Stomach (tissue), 19 donors: ENCODE measurements at places on chromosomes 6 and 20. TPM values are rescaled to one million over a fixed set of nuclear protein-coding genes. Genes with fewer than 3 reads are reported as not detected.

DNA sequence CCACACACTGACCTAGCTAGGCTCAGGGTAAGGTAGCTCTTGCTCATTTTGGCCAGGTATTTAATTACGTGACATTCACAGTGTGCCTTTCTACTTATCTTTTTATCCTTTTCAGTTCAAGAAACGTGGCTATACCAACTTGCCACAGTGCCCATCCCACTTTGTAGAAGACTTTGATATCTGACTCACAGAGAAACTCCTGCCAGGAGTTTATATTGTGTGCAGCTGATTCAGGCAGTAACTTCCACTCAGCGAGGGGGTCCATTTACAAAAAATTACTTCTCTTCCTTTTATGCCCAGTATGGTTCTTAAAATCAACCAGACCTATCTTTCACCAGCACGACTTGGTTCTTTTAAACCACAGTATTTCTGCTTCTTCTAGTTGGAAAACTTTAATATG is 75.6 kb downstream of the PRL start:
- DNase-seq = no peak

- no peak for DNase-seq
Measured at GRCh38 chr20:23971310-23971709, 17.3 kb downstream of the GGTLC1 start.

DNA sequence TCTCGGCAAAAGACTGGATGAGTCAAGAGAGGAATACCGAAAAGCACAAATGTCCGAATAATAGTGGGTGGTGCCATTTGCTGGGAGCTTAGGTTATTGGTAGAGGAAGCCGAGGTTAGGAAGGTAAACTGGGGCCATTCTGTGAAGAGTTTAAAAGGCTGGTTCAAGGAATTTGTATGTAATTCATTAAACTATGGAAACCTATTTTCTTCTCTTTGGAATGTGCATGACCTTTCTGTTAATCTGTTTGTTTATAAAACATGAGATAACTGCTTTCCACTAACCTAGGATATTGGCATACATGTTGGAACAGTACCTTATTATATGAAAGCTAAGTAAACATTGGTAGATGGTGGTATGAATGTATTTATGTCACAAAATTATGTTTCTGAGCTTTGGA is 71.8 kb downstream of the LCA5 start:
- no peak for DNase-seq

- peak; percentile 16 for DNase-seq
Measured at GRCh38 chr20:25316506-25317190, 68.8 kb downstream of the PYGB start.

DNA sequence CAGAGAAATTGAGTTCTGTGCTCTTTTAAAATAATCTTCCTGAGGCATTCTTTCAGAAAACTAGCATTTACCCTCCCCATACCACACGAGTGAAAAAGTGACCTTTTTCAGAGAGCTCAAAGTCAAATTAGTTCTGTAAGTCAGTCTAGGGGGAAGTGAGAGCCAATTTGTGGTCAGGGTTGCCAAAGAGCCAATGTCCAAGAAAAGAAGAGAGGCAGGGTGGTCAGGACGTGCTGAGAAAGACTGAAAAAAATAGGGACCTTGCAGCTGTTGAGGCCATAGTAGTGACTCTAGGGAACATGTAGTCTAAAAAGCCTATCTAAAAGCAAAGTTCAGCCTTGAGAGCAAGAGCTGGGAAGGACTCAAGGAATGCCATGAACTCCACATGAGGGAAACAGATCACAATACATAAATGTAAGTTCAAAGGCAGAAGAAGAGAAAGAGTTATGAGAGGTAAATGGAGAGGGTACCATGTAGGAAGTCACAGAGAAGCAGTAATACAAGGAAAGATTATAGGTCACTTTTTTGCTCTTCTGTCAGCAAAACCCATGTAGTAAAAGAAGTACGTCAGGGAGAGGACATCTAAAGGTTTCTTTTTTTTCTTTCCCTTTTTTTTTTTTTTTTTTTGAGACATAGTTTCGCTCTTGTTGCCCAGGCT is 565.1 kb upstream of the FLRT3 start:
- no peak for DNase-seq

DNA sequence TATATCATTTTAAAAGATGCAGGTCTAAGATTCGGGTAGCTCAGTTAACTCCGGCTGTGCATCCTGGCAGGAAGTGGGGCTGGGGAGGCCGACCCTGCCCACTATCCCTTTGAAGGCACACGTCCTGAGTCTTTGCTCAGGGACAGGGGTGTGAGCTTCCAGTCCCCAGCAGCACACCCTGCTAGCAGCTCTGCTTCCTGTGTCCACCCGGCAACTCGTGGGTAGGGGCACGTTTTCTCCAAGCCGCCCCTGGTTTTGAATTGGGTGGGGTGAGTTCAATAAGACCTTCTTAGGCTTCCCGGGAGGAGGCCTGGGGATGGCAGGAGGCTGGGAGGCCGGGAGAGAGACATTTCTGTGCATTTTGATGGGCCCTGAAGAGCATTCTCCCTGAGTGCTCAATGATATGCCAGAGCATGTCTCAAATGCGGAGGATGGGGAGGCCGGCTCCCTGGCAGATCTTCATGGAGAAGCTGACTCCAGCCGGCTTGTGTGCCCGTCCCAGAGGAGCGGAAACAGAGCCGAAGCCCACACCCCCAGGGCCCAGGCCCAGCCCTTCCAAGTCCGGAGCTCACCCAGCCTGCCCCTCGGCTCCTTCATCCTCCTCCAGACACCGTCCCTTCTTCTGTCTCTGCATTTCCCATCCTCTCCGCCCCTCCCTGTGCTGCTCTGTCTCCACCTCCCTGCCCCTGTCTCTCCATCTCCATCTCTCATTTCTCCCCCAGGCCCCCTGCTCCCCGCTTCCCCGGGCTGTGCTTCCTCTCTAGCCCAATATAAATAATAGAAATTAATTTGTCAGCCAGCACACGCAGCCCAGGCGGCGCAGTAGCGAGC is 36.3 kb upstream of the ZFAND3 start:
- DNase-seq = no peak

GABRR1 gene
- total RNA-seq = not detected

GRCh38 chr6:136371959-136372358 is 82.3 kb upstream of the BCLAF1 start:
- DNase-seq = no peak

OR12D3 gene
- total RNA-seq = not detected

TMEM14A gene
- 20.0 TPM for total RNA-seq

FOXC1 gene
- total RNA-seq = 8.3 TPM

GRCh38 chr6:124226396-124226795 is 422.7 kb downstream of the NKAIN2 start:
- no peak for DNase-seq

LY6G5C gene
- not detected for total RNA-seq

IMPG1 gene
- total RNA-seq = not detected

DNA sequence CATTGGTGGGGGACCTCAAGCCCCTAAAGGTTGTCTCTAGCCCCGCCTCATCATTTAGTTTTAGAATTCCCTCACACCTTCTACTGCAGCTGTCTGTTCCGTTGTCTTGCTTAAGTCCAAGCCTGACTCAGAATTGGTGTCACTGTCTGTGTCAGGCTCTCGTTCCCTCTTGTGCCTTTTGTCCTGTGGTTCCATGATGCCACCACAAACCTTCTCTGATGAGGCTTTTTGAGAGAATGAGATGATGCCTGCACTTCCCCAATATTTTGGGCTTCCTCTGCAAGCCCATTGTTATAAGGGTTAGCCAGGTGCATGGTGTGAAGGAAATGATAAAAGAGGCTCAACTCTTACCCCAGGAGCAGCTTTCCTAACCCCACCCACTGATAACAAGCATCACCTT is 8.1 kb upstream of the AKIRIN2 start:
- DNase-seq = no peak

GRCh38 chr6:113394729-113395128 is 462.4 kb upstream of the MARCKS start:
- no peak for DNase-seq

DNA sequence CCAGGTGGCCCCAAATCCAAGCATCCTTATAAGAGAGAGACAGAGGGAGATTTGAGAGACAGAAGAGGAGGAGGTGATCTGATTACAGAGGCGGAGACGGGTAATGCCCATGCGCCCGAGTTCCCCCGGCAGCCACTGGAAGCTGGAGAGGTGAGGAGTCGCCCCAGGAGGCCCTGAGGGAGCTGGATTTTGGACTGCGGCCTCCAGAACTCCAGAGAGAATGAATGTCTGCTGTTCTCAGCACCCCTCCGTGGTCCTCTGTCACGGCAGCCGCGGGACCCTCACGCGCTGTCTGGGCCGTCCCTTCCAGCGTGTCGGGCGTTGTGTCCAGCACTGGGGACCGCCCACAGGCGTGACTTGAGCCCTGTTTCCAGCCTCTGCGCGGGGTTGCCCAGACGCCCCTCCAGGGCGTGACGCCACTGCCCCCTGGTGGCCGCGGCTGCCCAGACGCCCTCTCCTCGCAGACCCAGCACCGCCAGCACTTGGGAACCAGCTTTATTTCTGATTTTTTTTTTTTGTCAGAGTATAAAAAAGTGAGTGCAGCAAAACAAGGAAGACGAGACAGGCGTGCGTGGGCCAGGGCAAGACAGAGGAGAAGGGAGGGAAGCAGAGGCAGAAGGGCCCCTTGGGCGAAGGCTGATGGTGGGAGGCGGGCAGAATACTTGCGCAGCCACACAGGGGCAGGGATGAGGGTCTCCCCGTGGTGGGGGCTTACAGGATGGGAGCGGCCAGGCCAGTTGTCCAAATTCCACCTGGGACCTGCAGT is 4.1 kb upstream of the ZNF512B start:
- DNase-seq = peak; percentile 96

MUC22 gene
- not detected for total RNA-seq

- peak; percentile 20 for DNase-seq
Measured at GRCh38 chr6:126176282-126176681, 163.6 kb upstream of the CENPW start.

ECHDC1 gene
- 62.5 TPM for total RNA-seq

CLVS2 gene
- total RNA-seq = 0.92 TPM

GRCh38 chr6:3230900-3231246 is 3.4 kb upstream of the TUBB2B start:
- DNase-seq = no peak

GRCh38 chr20:32780749-32781655 is 18.8 kb downstream of the DNMT3B start:
- DNase-seq = no peak

- no peak for DNase-seq
Measured at GRCh38 chr6:129188795-129189194, 305.9 kb downstream of the LAMA2 start.

DNA sequence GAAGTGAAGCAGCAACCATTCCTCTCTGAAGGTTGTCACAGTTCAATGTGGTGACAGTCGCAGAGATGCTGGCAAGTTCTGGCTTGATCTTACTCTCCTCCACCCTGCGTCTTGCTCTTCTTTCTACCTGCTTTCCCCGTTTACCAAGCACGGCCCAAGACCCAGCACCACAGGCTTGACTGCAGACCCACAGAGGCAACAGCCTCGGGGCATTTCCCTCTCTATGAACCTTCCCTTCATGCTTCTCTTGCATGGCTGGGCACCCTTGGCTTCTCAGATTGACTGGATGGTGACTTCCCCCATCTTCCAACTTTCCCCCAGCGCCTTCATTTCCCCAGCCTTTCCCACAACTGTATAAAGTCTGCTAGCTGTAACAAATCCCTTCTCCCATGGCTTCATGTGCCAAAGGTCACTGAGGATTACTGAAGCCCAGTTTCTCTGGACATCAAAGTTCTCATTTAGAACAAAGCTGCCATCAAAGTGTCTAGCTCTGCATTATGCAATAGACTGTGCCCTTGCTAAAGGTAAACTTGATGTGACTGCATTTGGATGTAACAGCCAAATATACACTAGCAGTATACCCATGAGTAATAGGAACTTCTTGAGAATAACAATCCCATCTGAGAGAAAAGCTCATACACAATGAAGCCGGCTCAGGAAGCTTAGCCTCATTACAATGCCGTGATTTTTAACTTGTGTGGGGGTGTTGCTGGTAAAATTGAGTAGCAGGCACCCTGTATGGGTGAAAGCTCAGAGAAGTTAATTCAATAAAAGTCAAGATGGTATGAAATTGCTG is 723.1 kb upstream of the FLRT3 start:
- DNase-seq = no peak

DNA sequence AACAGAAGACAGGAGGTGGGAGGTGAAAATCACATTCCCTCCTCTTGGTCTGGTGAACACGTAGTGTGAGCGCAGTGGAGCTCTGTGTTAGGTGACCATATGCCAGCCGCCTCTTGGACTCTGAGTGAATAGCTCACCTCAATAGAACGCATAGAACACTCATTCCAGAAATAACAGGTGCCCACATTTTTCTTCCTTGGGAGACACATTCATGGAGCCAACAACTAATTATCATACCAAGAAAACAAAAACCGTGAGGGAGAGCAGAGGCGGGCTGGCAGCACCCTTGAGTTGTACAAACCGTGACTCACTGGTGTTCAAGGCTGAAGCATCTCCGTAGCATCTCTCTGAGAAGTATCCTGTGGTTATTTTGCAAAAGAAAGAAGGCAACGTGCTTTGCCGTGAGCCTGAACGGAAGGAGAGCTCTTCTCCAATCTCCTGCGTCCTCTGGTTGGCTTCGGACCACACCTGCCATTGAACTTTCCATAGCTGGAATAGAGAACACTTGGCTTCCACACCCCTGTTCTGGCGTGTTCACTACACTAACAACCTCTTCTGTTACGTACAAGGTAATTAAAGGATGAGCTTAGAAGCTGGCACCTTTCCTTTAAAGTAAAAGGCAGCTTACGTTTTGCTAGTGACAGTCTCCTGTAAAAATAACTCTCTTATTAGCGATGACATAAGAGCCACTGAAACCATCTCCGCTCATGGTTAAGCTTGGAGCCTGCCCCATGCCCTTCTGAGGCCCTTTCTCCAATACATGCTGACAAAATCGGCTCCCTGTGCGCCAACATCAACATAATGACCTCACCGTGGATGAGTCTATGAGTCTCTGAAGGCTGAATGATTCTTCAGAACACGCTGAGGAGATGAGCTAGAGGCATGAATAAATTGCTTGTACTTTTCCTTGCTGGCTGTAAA is 30.2 kb upstream of the SGK1 start:
- DNase-seq = no peak

DNA sequence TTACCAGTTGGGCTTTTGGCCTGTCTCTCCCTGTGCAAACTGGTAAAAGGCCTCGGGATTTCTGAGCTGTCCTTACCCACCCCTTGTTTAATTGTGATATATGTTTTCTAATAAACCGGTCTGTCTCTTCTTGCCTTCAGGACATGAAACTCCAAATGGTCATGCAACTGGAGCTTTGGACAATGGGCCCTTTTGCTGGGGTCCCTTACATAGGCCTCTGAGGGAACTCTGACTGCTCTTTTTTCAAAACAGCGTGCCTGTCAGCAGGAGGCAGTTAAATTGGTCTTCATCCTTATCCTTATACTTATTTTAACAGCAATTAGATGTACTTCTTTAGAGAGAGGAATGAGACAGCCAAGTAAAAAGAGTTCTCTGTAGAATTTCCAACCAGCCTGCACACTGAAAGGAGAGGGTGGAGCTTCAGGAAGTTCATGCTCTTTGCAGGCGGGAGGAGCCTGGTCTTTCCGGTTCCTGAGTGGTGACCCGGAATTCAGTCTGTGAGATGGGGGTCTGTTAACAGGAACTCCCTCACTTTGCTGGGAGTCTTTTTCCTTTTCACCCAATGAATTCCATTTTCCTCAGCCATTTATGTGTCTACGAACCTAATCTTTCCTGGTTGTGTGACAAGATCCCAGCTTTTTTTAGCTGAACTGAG is 299.6 kb upstream of the GJE1 start:
- DNase-seq = no peak

- DNase-seq = no peak
Measured at GRCh38 chr6:37868447-37868825, 48.9 kb downstream of the ZFAND3 start.
